ENCODE measurements at places on chromosomes 7 and 10.

GRCh38 chr10:92240289-92241157, 50.4 kb downstream of the CPEB3 start:
- DNase-seq = peak; percentile 91

DNA sequence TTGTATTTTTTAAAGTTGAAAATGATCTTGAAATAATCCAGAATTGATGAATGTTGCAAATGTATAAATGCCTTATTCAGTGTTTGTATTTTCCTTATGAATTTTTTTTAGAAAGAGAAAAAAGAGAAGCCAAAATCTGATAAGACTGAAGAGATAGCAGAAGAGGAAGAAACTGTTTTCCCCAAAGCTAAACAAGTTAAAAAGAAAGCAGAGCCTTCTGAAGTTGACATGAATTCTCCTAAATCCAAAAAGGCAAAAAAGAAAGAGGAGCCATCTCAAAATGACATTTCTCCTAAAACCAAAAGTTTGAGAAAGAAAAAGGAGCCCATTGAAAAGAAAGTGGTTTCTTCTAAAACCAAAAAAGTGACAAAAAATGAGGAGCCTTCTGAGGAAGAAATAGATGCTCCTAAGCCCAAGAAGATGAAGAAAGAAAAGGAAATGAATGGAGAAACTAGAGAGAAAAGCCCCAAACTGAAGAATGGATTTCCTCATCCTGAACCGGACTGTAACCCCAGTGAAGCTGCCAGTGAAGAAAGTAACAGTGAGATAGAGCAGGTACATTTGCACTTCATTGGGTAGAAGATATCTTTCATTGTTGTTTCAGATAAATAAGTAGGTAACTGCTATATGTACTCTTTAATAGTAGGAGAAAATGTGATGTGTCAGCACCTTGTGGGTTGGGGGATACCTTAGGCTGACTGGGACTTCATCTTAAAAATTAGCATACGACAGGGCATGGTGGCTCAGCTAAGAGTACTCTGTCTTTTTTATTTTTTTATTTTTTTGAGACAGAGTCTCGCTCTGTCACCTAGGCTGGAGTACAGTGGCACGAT, 3.9 kb downstream of the DDX21 start:
- no peak for DNase-seq

- peak; percentile 56 for DNase-seq
Observed at GRCh38 chr7:157903710-157904109, 566.9 kb downstream of the DNAJB6 start.

DNA sequence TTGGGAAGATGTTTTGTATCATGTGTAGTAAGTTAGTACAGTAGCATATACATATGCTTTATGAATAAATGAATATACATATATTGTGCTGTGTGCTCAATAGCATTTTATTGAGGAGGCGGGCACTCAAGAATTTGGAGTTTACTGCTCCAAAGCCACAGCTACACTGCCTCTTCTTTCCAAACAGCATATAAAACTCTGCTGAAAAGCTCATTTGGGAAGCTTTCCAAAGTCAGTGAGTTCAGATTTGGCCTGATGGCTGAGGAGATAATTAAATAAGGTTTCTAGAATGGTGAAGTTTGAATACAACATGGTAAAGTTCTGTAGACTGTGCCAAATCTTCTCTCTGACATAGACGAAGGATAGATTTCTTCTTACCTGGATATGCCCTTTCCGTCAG, 29.8 kb downstream of the CDK1 start:
- DNase-seq = no peak

GRCh38 chr10:113359655-113360054, 193.2 kb upstream of the HABP2 start:
- DNase-seq = no peak

DNA sequence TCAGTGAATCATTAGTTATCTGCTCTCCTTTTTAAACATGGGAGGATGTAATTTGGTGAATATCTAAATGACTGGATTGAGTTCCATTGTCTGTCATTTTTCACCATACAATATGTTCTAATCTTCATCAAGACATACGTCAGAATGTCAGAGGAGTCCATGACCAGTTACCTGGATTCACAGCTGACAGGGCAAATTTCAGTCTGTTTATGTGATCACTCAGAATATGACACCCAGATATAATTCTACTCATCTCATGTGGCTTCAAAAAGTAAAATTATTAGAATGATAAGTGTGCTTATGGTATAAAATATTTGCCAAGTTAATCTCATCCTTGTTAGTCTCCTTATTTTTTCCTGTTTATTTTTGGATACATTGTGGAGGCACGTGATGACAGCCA, 150.2 kb downstream of the CDC14C start:
- DNase-seq = no peak

GRCh38 chr7:138435231-138435919, 24.7 kb upstream of the TRIM24 start:
- DNase-seq = no peak

GRCh38 chr10:19817231-19817933, 1.1 kb downstream of the PLXDC2 start:
- peak; percentile 80 for DNase-seq

All from retina (tissue), 1 donor.